ENCODE measurements at places on chromosomes 3 and 15.

- DNase-seq, result no peak
Observed at GRCh38 chr15:59349680-59350420, 22.8 kb downstream of the MYO1E start.

GRCh38 chr15:51205050-51205975 is 110.6 kb upstream of the TNFAIP8L3 start:
- DNase-seq, result no peak

DNA sequence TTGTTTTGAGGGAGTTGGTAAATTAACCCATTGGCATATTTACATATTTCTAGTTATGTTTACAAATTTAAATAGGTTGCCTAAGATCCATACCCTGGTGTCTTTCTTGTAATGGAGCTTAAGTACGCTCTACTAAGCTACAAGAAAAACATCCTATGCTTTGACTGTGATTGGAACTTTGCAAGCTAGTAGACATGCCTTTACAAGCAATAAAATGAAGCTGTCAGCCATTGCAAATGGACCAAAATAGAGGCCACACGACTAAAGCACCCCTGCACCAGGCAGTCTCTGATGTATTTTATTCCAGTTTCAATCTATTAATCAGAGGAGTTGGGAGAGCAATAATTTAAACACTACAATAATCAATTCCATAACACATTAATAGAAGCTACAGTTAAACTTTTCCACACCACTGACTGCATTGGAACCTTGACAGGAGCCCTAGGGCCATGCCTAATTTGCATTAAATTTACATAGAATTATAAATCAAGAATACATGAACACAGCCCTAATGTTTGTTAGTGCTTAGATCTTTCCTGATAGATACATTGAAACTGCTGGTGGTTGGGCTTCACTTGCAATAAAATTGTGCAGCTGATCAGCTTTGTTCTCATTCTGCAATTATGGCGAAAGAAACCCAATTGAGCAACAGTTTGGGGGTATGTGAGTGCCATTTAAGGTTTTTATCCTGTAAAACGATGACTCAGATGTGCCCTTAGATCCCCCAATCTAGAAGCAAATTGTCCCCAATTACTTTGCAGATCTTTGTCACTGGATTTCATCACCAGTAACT is 360.1 kb downstream of the LSAMP start:
- DNase-seq, result no peak

DNA sequence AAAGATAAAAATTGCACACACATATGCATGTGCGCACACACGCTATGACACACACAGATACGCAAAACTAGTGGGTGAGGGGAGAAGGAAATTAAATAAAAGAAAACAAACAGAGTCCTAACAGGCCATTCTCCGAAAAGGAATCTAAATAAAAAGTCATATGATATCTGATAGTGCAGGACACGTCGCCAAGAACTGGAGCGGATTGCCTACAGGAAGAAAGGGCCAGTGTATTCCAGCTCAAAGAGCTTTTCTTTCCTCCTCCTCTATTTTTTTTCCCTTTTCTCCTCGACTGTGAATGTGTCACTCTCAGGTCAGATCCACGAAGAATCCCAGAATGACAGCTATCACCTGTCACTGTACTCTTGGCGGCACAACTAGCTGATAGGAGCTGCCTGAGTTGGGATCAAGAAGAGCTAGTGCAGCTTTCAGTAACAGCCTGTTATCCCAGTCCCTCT is 157.8 kb downstream of the TIGIT start:
- no peak for DNase-seq

DNA sequence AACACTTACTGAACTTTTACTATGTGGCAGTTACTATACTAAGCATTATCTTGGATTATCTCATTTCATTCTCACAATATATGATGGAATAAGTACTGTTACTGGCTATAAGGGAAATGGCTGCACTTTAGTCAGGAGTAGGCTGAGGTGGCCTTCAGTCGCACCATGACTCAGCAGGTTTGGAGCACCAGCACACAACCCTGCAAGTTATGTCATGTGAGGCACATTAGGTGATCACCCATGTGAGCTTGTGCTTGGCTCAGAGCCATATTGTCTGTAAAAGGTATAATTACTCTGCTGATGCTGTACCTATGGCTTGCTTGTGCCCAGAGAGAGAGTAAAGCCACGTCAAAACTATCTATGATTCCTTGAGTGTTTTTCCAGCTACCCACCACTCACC is 54.1 kb upstream of the TIPARP start:
- no peak for DNase-seq

DNA sequence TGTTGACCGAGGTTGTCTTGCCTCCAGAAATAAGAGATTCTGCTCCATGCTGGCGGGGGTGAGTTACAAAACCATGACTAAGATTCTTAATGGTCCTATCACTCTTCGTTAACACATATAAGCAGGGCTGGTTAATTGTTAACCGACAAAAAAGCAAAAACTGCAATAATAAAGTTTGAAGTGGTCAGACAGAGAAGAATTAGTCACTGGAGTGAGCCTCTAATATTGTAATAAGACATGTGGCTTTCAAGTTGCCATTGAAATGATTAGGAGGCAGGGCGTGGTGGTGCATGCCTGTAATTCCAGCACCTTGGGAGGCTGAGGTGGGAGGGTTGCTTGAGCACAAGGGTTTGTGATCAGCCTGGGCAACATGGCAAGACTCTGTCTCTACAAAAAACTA is 78.4 kb upstream of the NR2F2 start:
- no peak for DNase-seq

DNA sequence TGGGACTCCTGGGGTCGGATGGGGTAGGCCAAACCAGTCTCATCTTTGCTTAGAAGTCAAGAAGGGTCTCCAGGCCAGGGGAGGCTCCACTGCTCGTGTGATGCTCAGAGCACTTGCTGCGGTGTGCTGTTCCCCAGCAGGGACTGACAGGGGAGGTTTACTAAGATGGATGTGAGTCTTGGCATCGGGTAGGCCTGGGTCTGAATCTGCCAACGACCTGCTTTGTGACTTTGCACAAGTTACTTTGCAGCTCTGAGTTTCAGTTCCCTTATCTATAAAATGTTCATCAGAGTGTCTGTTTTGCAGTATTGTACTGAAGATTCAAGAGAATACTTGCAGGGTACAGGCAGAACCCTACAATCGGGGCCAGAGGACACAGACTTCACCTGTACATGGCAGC is 17.3 kb upstream of the CDCP1 start:
- DNase-seq, result no peak

DNA sequence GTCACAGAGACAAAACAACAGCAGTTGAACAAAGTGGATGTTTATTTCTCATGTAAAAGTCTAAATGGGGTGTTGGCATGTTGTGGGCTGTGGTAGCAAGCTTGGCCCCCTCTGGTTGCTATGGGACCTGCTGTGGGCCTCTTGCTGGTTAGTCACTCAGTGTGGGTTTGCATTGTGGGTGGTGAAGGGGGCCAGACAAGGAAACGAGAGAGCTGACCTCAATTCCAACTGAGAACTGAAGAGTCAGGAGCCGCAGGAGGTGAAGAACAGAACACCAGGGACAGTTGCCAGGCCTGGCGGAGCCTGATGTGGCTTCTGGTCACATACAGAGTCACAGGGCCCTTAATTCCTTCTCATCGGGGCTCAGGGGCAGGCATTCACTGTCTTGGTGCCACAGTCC is 1.9 kb upstream of the ADPGK start:
- DNase-seq, result no peak

DNA sequence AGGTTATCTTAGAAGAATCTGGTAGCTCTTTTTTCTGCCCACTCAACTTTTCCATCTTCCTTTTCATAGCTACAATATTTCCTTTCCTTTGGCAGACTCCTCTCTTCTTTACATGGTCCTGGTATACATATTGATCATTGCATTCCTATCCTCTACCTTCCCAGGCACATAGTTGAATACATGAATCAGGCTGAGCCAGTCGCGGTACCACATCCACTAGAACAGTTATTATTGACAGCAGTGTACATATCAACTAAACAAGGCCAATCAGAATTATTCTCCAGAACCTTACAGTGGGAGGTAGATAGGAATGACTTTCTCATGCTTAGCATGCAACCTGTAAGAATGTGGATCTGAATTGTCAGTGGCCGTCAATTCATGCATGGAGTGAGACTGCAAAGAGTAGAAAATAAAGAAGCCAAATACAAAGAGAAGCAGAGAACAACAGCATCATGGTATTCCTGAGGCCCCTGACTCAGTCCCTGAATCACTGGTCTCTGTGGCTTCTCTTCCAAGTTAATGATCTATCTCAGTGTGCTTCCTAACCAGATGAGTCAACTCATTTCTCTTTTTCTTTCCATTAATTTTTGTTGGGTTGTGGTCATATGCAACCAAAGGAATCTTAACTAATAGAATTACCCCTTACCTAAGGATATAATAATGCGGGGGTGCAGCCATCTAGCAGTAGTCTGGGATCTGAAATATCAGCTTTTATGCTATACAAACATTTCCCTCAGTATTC is 60.9 kb upstream of the DCBLD2 start:
- no peak for DNase-seq

All from stimulated activated CD8-positive, alpha-beta memory T cell treated with anti-CD3 and anti-CD28 coated beads, Interleukin-7, amount 100 ng/mL, for 1 hour (primary cell).